ENCODE measurements at places on chromosomes 12 and 14.

- DNase-seq: no peak
Observed at GRCh38 chr12:34334538-34334937, 312.2 kb downstream of the ALG10 start.

GRCh38 chr12:101655393-101655792 lies 42.0 kb upstream of the CHPT1 start:
- DNase-seq: no peak

DNA sequence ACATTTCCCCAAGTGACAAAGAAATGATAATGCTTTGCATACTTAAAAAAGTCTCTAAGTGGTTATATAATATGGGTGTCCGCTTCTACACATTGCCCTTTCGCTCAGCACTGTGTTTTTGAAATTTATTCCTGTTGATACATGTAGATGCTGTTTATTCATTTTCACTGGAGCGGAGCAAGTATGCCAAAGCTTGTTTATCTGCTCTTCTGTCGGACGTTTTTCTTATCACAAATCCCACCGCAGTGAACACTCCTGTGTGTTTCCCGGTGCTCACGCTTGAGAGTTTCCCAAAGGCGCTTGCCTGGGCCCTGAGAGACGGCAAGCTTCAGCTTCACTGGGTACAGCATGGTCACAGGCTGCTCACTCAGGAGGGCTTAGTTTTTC lies 50.2 kb downstream of the TPCN1 start:
- DNase-seq: no peak

DNA sequence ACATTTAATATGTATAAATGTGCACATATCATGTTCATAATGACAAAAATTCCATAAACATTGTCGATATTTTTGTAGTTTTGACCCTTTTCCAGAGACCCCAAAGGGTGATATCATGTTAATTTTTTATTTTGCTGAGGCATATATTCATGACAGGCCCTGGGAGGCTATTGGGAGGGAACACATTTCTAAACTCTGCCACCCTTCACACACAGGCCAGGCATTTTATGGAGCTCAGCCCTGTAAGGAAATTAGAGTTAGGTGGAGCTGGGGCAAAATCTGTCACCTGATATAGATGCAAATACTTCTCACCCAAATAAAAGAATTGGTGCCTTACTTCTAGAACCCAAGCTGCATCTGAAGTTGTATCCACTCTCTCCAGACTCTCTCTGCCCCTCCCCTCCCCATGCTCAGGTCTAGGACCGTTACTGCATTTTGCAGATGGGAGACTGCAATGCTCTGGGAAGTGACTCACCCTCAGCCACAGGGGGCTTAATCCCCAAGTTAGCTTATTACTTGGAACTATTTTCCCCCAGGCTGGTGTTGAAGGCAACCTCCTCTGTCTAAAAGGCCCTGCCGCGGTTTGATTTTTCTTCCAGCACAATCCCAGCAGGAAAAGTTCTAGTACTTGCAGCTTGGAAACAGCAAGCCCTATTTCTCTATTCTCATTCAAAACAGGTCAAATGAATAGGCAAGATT lies 238.9 kb downstream of the EMP1 start:
- DNase-seq: no peak

- no peak for DNase-seq
Observed at GRCh38 chr14:65359503-65359902, 53.0 kb upstream of the FUT8 start.

DNA sequence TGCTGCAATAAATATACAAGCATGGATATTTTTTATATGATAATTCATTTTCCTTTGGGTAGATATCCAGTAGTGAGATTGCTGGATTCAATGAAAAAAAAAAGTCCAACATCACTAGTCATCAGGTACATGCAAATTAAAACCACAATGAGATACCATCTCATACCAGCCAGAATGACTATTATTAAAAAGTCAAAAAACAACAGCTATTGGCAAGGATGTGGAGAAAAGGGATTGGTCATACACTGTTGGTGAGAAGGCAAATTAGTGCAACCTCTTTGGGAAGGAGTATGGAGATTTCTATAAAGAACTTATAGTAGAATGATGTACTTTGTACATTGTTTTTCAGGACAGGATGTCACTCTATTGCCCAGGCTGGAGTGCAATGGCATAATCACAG lies 531.2 kb upstream of the MGAT4C start:
- DNase-seq: no peak

- DNase-seq: no peak
Observed at GRCh38 chr14:85281921-85282320, 248.0 kb upstream of the FLRT2 start.
